ENCODE measurements at places on chromosomes 4 and X. TPM values are rescaled to one million over a fixed set of nuclear protein-coding genes. Genes with fewer than 3 reads are reported as not detected.

Gene TRIML2
- 58.1 TPM for polyA plus RNA-seq

Gene MND1
- 16.5 TPM for polyA plus RNA-seq

Gene FGFR3
- 3.8 TPM for polyA plus RNA-seq

Gene STS
- 2.3 TPM for polyA plus RNA-seq

Gene TKTL2
- polyA plus RNA-seq, result not detected

Gene TMSB15C
- 0.79 TPM for polyA plus RNA-seq

Gene TLR7
- polyA plus RNA-seq, result not detected

Gene RPGR
- polyA plus RNA-seq, result 8.1 TPM

GRCh38 chrX:50067435-50068284, 133.1 kb downstream of the AKAP4 start:
- DNase-seq, result peak; percentile 5

DNA sequence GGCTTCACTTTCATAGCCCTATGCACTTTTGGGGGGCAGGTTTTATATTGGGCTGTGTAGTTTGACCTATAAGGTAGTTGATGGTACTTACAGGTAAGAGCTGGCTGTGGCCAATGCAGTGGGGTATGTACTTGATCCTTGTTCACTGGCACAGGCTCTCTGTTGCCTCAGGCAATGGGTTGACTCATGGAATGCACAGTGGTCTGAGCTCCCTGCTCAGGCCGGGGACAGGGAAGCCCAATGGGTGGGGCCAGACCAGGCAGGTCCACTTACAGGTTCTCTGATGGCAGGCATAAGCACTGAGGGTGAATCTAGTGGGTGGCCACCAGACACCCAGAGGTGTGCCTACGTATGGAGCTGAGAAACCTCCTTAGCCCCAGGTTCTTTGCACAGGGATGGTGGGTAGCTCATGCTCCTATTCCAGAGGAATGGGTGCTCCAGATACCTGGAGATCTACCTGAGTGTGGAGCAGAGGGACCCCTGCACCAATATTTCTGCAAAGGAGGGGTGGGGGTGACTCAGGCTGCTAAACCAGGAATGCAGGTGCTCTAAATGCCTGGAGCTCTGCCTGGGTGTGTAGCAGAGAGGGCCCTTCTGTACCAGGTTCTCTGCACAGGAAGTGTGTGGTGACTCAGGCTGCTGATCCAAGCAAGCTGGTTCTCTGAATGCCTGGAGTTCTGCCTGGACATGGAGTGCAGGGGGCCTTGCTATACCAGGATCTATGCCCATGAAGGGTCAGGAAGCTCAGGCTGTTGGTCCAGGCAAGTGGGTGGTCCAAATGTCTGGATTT, 52.3 kb downstream of the IL1RAPL2 start:
- no peak for DNase-seq

DNA sequence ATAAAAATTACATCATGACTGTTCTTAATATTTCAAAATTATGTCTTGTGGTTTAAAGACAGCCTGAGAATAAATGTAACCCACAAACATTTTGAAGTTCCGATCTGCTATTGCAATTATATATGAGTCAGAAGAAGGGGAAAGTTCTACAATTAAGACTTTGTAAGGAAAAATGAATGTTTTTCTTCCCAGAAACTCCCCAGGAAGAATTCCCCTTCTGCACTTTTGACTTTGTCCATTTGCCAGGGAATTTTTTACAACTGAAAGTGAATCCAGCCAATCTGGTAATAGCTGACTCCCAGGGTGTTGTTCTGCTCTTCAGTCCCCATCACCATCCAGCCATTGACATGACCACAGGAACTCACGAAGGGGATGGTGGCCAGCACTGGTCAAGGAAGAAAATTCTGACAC, 61.6 kb upstream of the NOCT start:
- DNase-seq, result no peak

DNA sequence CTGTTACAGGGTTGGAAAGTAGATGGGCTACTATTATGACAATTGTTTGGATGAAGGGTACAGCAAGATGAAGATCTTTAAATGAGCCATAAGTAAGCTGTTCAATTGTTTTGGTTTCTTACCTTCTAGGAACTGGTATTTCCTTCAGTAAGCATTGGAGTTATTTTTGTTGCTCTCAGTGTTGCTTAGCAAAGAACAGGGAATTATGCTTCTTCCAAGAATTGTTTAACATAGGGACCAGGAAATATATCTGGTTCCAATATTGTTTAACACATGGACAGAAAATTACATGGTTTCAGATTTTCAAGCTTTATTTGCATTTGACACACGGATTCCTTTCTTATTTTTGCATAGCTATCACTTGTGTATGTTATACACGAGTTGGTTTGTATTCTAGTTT, 1999.0 kb downstream of the ARAP2 start:
- no peak for DNase-seq

- no peak for DNase-seq
Observed at GRCh38 chr4:153579410-153579809, 104.7 kb upstream of the TLR2 start.

GRCh38 chr4:157514711-157515110, 294.2 kb downstream of the GRIA2 start:
- no peak for DNase-seq

DNA sequence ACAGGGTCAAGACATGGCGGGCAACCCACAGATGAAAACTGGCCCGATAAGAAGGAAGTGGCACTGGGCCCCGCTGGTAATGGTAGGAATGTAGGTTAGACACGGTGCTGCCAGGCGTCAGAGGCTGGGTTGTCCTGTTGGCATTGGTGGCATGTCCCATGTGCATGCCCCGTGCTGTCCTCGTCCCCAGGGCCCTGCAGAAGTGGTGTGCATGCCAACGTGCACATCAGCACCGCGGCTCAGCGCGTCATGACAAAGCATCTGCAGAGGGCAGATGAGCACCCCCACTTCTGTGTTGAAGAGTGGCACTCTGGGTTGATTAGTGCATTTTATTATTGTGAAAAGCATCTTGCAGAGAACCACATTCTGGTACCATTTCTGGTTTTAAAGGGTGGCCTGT, 35.6 kb downstream of the NELFA start:
- DNase-seq, result no peak

DNA sequence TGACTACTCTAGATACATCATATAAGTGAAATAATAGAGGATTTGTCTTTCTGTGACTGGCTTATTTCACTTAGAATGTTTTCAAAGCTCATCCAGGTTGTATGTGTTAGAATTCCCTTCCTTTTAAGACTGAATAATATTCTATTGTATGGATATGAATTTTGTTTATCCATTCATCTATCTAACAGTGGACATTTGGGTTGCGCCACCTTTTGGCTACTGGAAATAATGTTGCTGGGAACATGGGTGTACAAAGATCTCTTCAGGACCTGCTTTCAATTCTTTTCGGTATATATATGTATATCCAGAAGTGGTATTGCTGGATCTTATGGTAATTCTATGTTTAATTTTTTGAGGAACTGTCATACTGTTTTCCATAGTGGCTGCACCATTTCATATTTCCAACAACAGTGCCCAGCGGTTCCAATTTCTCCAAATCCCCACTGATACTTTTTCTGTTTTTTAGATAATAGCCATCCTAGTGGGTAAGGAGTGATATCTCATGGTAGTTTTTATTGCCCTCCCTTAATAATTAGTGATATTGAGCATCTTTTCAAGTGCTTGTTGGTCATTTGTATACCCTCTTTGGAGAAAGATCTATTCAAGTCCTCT, 3.4 kb upstream of the SCD5 start:
- no peak for DNase-seq

- no peak for DNase-seq
Observed at GRCh38 chr4:35105486-35105885, 1138.8 kb downstream of the ARAP2 start.

DNA sequence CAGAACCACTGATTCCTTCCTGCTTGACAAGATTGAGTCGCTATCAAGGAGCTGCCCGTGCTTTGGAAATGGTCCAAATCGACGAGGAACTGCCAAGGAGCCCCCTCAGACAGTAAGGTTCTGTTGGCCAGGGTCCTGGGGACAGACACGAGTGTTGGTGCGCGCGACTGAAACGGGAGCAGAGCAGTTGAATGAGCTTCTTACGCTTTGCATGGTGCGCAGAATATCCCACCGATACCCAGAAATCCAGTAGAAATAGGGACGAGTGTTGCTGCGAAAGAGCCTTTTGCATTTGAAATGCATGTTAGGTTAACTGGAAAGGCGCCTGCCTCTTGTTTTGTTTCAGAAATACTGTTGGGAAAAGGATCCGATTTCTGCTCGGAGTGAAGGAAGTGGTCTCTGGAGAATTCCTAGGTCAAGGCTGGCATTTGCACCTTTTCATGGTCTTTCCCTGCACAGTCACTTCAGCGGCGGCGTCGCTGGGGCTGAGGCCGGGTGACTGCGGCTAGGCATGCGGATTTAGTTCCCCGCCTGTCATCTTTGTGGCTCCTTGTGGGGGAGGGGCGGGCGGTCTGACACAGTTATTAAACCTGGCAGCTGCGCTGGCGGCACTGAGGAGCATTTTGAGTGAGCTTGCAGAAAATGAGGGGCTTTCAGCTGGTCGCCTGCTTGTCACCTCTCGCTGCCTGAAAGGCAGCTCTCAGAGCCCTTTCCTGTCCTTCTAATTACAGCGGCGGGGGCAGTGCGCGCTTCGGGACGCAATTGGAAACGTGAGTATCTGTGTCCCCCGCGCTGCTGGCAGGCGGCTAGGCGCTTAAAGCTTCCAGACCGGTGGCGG, 51.5 kb upstream of the TRIM2 start:
- no peak for DNase-seq

- DNase-seq, result no peak
Observed at GRCh38 chr4:36609661-36610060, 328.2 kb downstream of the DTHD1 start.

GRCh38 chr4:126136922-126137781, 822.4 kb downstream of the FAT4 start:
- no peak for DNase-seq

GRCh38 chr4:65670020-65670330, 314 bp downstream of the EPHA5 start:
- no peak for DNase-seq

DNA sequence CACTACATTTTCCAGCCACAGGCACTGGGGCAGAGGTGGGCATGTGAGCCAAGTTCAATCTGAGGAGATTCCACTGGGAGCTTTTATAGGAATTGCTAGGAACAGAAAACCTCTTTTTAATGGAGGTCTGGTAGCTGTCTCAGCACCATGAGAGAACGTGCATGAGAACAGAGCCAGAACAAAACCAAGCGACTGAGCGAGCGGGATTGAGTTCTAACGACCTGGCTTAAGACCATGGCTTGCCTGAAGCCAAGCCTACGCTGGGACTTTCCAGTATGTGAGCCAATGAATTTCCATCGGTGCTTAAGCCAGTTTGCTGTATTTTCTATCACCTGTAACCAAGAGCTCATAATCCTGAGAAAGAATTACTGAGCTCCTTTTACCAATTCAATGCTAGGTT, 183.7 kb downstream of the NR3C2 start:
- DNase-seq, result no peak

- DNase-seq, result peak; percentile 28
Observed at GRCh38 chr4:11614426-11614825, 185.7 kb upstream of the HS3ST1 start.

DNA sequence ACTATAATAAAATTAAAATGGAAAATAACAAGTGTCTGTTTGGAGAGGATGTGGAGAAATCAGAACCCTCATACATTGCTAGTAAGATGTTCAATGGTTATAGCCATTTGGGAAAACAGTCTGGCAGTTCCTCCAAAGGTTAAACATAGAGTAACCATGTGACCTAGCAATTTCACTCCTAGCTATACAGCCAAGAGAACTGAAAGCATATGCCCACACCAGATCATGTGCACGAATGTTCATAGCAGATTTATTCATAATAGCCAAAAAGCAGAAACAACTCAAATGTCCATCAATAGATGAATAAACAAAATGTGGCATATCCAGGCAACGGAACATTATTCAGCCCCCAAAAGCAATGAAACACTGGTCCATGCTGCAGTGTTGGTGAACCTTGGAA, 9.4 kb upstream of the CCNQ start:
- no peak for DNase-seq

DNA sequence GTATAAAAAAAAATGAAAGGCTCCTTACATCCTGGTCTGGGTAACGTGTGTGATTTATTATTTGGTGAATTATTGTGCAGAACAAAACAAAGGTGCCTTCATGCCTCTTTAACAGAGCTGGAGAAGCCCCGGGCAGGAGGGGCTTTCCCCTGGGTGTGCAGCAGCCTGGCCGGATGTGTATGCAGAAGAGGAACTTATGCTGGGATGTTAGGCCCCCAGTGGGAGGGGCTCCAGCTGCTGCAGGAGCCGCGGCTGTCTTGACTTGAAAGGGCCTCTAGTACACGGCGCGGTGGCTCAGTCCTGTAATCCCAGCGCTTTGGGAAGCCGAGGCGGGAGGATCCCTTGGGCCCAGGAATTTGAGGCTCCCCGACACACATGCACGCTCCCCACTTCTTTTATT, 16.0 kb downstream of the CCNQ start:
- no peak for DNase-seq

Data from A549 (cell line).